ENCODE measurements at places on chromosomes 6 and 20. TPM values are rescaled to one million over a fixed set of nuclear protein-coding genes. Genes with fewer than 3 reads are reported as not detected.

- DNase-seq, result peak; percentile 21
- H3K27ac ChIP-seq, result no peak overlapping the region
- peaks cover 2% of the 10 kb centered on the region for H3K4me1 ChIP-seq
- H3K27me3 ChIP-seq, result peaks cover 72% of the 10 kb centered on the region
These were observed 96.1 kb upstream of the RIN2 start for GRCh38 chr20:19661717-19662636.

GRCh38 chr6:104995989-104996617 is 39.2 kb downstream of the LIN28B start:
- no peaks in the 10 kb centered on the region for H3K4me1 ChIP-seq
- H3K36me3 ChIP-seq, result no peaks in the 10 kb centered on the region
- H3K4me3 ChIP-seq, result no peak overlapping the region
- H3K27ac ChIP-seq, result no peak overlapping the region
- DNase-seq, result no peak
- peaks cover under 1% of the 10 kb centered on the region for H3K27me3 ChIP-seq

DNA sequence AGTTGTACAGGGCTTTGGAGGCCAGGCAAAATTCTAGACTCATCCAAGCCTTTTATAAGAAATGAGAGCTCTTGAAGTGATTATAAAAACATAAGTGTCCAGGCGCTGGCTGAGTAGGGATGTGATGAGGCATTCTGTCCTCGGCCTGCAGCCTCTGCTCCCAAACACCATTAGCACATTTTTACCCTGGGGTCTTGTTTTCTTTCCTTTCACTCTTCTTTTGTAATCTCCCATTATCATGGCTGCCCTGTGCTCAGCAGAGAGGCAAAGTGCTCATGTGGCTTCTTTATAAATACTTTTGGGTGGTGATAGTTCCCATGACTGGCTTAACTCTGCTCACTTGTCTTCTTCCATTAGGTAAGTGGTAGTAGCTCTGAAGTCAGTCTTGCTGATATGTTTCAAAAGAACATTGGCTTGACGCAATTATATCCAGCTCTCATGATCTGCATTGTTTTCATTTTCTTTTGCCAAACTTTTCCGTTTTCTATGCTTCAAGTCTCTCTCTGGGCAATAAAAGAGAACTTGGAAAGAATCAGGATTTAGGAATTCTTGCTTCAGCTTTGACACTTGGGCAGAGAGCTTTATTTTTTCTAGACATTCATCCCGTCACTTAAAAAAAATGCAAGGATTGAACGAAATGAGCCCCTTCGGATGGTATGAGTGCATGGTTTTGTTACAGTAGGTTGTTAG is 61.1 kb downstream of the CAP2 start:
- H3K27me3 ChIP-seq, result peaks cover 56% of the 10 kb centered on the region
- H3K36me3 ChIP-seq, result no peaks in the 10 kb centered on the region
- H3K27ac ChIP-seq, result no peak overlapping the region
- H3K4me3 ChIP-seq, result no peak overlapping the region
- no peak for DNase-seq

GRCh38 chr20:47659904-47660601 is 125.2 kb downstream of the SULF2 start:
- no peaks in the 10 kb centered on the region for H3K36me3 ChIP-seq
- H3K4me3 ChIP-seq, result no peak overlapping the region
- no peak for DNase-seq

- no peaks in the 10 kb centered on the region for H3K36me3 ChIP-seq
- H3K4me3 ChIP-seq, result no peak overlapping the region
- H3K27me3 ChIP-seq, result no peaks in the 10 kb centered on the region
- no peak for DNase-seq
These were observed 306.9 kb upstream of the SGK1 start for GRCh38 chr6:134624781-134625180.

DNA sequence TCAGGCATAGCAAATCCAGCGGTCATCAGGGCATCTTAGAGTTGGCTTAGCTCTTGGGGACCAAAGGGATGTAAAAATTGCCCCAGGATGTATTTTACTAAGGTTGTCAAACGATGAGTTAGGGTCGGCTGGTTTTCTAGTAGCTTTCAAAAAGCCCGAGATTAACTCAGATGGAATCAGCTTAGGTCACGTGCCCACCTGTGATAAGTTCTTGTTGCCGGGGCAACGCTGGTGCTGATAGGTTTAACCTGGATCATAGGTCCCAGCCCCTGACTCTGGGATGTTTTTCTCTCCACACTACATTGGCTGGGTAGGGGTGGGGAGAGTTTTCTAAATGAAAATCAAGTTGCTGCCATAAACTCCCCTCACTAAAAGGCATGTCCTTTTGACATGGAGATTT is 257.3 kb upstream of the SULF2 start:
- no peaks in the 10 kb centered on the region for H3K36me3 ChIP-seq
- DNase-seq, result no peak
- no peaks in the 10 kb centered on the region for H3K4me1 ChIP-seq
- H3K27ac ChIP-seq, result no peak overlapping the region
- peaks cover 8% of the 10 kb centered on the region for H3K27me3 ChIP-seq

- no peak overlapping the region for H3K27ac ChIP-seq
- H3K4me3 ChIP-seq, result no peak overlapping the region
- H3K36me3 ChIP-seq, result peaks cover 5% of the 10 kb centered on the region
- no peak for DNase-seq
These were observed 3.5 kb upstream of the RIPPLY2 start for GRCh38 chr6:83849610-83850009.

GRCh38 chr6:80523531-80523997 is 417.1 kb downstream of the BCKDHB start:
- peaks cover 17% of the 10 kb centered on the region for H3K27me3 ChIP-seq
- H3K36me3 ChIP-seq, result no peaks in the 10 kb centered on the region

DNA sequence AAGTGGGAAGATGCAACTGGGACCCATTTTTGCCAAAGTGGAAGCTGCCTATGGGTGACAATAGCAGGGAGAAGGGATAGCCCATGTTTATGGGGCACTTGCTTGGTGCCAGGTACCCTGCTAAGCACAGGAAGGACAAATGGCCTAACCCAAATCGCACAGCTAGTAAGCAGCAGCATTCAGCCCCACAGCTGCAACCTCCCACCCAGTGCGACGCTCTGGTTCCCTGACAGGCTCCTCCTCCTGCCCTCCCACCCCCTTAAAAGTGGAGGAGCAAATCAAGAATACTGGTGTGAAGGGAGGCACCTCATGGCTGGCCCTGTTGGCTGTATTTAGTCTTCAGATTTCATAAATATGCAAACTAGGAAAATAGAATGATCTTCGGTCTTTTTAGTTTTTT is 76.2 kb downstream of the RIN2 start:
- DNase-seq, result no peak
- H3K27ac ChIP-seq, result no peak overlapping the region
- no peaks in the 10 kb centered on the region for H3K36me3 ChIP-seq
- H3K4me1 ChIP-seq, result peaks cover 11% of the 10 kb centered on the region
- no peak overlapping the region for H3K4me3 ChIP-seq
- H3K27me3 ChIP-seq, result peaks cover 42% of the 10 kb centered on the region

DNA sequence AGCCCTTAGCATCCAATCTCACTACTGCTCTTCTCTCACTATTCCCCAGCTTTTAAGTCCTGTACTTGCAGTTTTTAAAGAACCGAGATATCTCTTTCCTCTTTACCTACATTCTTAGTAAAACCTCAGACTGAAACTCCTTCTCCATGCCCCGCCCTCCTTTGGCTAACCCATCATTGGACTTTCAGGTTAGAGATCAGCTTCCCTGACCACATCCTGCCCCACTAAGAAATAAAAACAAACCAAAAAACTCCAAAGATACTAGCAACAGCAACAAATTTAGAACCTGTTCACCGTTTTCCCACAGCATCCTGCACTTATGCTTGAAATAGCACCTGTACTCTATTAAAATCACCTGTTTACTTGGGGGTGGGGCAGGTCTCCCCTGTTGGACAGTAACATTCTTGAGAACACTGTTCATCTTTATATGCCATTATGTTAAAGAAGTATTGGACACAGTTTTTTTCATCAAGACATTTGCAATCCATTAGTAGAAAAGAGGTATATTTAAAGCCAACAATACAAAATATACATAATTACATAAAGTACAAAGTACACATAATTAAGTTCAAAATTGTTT is 16.3 kb upstream of the SMAP1 start:
- peak overlapping the region; percentile 79 for H3K27ac ChIP-seq
- H3K27me3 ChIP-seq, result no peaks in the 10 kb centered on the region
- peak overlapping the region; percentile 79 for H3K4me3 ChIP-seq
- no peaks in the 10 kb centered on the region for H3K36me3 ChIP-seq

DNA sequence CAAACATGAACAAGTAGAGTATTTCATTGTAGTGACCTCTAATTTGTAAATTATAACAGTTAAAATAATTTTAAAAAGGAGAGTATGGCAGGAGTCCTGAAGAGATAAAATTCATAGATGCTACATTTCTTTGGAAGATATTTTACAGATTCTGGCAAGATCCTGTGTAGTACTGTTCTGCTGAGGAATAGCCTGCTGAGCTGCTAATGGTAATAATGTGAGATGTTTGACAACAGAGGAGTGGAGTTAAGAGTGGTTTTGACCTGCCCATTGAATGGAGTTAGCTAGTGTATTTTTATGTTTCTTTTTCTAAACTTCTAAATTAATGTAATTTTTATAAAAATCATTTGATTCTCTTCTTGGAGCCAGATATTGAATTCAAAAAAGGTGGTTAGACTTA is 11.8 kb downstream of the CLVS2 start:
- no peak overlapping the region for H3K4me3 ChIP-seq
- no peaks in the 10 kb centered on the region for H3K27me3 ChIP-seq
- no peak for DNase-seq
- no peak overlapping the region for H3K27ac ChIP-seq
- no peaks in the 10 kb centered on the region for H3K36me3 ChIP-seq

- H3K27me3 ChIP-seq, result no peaks in the 10 kb centered on the region
- no peak overlapping the region for H3K4me3 ChIP-seq
- peaks cover 4% of the 10 kb centered on the region for H3K36me3 ChIP-seq
- H3K4me1 ChIP-seq, result peaks cover 16% of the 10 kb centered on the region
These were observed 39.6 kb downstream of the PDSS2 start for GRCh38 chr6:107419733-107420132.

DNA sequence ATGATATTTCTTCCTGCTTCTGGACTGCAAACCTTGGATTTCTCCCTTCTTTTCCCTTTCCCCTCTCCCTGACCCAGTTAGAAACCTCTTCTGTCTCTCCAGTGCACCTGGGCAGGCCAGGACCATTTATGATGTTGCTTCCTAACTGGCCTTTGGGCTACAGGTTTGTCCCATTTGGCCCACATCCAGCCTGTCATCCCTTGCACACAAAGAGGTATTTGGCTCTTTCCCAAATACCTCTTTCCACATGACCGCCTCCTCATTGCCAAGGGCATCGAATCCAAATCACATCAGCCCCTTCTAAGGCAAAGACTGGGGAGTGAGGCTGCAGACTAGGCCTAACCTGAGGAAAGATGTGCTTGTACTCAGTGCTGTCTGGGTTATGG is 13.6 kb downstream of the FGD2 start:
- DNase-seq, result no peak
- peaks cover 33% of the 10 kb centered on the region for H3K4me1 ChIP-seq
- H3K4me3 ChIP-seq, result no peak overlapping the region
- no peaks in the 10 kb centered on the region for H3K27me3 ChIP-seq
- H3K27ac ChIP-seq, result peak overlapping the region; percentile 91
- H3K36me3 ChIP-seq, result no peaks in the 10 kb centered on the region

DNA sequence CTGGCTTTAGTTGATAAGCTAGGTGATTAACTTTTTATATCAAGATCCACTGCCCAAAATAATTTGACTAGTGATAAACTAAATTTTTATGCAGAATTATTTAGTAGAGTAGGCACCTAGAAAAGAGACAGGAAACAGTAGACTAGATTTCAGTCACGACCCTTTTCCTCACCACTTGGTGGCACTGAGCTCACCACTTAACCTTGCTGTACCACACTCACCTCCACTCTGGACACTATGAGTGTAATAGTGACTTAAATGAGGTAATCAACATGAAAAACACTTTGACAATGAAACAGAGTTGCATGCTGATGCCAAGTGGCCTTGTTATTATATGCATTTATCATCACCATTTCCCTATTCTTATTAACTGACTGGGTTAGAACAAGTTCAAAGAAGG is 730.4 kb downstream of the KIF16B start:
- no peaks in the 10 kb centered on the region for H3K4me1 ChIP-seq
- H3K36me3 ChIP-seq, result no peaks in the 10 kb centered on the region
- H3K27me3 ChIP-seq, result no peaks in the 10 kb centered on the region
- H3K27ac ChIP-seq, result no peak overlapping the region

DNA sequence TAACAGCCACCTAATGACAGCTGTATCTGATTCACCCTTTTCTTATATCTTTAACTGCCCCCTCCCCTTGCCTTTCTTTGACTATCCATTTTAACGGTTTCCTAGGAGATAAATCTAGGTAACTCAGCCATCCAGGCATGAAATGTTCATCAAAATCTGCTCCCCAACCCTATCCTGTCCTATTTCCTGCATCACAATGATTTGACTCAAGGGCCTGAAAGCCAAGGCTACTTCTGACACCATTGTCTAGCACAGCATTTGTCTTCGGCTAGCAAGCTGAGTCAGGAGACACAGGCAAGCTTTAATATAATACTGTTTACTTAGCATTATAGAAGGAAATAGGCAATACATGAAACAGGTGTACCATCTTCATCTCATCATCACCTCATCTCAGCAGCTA is 31.6 kb upstream of the MANEA start:
- no peak overlapping the region for H3K4me3 ChIP-seq
- no peak for DNase-seq
- H3K27ac ChIP-seq, result no peak overlapping the region

DNA sequence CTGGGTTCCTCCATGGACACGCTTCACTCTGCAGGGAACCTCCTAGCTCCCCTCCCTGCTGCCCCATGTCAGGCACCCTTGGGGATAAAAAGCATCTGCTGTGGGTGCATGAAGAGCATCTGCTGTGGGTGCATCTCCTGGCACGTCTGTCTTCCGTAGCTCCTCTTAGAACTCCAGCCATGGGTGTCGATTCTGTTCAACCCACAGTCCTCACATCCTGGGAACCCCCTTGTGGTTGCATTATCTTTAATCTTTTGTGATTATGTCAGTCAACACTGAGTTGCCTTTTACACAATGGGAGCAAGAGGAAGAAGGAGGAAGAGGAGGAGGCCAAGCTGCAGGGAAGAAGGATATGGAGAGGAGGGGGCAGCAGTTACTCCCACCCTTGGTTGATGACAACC is 24.1 kb upstream of the CCR6 start:
- no peaks in the 10 kb centered on the region for H3K27me3 ChIP-seq
- peak overlapping the region; percentile 95 for H3K27ac ChIP-seq
- DNase-seq, result peak; percentile 40
- peak overlapping the region; percentile 39 for H3K4me3 ChIP-seq
- H3K36me3 ChIP-seq, result no peaks in the 10 kb centered on the region

Gene CFAP61
- total RNA-seq, result not detected

Gene SLC22A16
- total RNA-seq, result not detected

Gene CST5
- not detected for total RNA-seq

Gene SPAG4
- 15.7 TPM for total RNA-seq

Gene ID4
- not detected for total RNA-seq

Measured in T-helper 17 cell (primary cell).